ENCODE measurements at places on chromosomes 7 and 10.
A peak's percentile ranks its signal among the peaks of the same experiment; 100 is the strongest.

DNA sequence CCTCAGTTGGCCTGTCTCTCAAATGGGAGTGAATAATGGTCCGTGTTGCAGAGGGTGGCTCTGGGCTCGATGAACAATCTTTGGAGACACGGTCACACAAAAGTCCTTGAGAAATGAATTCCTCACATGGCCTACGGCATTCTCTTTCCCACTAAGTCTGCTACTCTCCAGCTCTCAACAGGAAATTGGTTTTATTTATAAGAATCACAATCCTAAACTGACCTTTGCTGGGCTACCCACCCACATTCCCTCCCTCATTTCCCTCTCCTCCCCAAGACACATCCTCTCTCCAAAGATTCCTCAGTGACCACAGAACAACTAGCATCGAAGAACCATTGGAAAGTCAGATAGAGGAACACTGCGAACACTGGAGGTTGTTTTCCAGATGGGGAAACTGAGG lies 4.7 kb downstream of the AFAP1L2 start:
- no peak for DNase-seq

- no peak for DNase-seq
Observed at GRCh38 chr10:64396105-64396708, 875.0 kb downstream of the REEP3 start.

- DNase-seq = no peak
Observed at GRCh38 chr7:10803720-10804119, 170.0 kb upstream of the PHF14 start.

- DNase-seq = peak; percentile 27
Observed at GRCh38 chr7:47337531-47337930, 244.4 kb downstream of the TNS3 start.

GRCh38 chr10:6301488-6302075 lies 98.8 kb downstream of the PFKFB3 start:
- no peak for DNase-seq

DNA sequence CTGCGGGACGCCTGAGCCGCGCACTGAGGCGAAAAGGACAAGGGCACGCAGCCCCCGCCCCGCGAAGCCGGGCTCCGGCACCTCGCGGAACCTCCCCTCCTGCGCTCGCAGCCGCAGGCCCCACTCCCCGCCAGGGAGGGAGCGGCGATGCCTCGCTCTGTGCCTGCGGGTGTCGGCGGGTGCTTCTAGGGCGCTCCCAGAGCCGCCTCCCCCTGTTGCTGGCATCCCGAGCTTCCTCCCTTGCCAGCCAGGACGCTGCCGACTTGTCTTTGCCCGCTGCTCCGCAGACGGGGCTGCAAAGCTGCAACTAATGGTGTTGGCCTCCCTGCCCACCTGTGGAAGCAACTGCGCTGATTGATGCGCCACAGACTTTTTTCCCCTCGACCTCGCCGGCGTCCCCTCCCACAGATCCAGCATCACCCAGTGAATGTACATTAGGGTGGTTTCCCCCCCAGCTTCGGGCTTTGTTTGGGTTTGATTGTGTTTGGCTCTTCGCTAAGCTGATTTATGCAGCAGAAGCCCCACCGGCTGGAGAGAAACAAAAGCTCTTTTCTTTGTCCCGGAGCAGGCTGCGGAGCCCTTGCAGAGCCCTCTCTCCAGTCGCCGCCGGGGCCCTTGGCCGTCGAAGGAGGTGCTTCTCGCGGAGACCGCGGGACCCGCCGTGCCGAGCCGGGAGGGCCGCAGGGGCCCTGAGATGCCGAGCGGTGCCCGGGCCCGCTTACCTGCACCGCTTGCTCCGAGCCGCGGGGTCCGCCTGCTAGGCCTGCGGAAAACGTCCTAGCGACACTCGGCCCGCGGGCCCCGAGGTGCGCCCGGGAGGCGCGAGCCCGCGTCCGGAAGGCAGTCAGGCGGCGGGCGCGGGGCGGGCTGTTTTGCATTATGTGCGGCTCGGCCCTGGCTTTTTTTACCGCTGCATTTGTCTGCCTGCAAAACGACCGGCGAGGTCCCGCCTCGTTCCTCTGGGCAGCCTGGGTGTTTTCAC lies 519 bp downstream of the ITGB8 start:
- DNase-seq = peak; percentile 66

GRCh38 chr7:108114117-108114841 lies 15.9 kb downstream of the LAMB4 start:
- peak; percentile 59 for DNase-seq

DNA sequence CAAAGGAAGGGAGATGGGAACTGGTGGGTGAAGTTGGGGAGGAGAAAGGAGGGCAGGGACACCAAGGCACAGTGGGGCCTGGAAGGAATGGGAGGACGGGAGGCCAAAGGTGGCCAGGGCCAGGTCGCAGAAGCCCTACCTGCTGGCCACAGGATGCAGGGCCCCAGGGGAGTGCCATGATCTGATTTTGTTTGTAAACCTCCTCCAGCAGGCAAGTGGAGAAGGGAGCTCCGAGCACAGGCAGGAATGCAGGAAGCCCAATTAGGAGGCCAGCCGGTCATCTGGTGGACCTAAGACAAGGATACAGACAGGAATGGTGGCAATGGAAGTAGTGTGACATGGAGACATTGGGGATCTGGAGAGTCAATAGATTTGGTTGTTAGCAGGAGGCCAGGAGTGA lies 107.0 kb upstream of the ZMIZ1 start:
- no peak for DNase-seq

DNA sequence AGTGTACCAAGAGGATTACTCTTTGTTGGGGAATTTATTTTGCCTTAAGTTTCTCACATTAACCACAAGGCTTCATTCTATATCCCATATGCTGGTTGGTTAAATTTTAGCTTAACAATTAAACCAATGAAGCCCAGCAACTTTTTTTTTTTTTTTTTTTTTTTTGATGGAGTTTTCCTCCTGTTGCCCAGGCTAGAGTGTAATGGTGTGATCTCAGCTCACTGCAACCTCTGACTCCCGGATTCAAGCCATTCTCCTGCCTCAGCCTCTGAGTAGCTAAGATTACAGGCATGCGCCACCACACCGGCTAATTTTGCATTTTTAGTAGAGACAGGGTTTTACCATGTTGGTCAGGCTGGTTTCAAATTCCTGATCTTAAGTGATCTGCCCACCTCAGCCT lies 75.0 kb upstream of the MKX start:
- DNase-seq = no peak

DNA sequence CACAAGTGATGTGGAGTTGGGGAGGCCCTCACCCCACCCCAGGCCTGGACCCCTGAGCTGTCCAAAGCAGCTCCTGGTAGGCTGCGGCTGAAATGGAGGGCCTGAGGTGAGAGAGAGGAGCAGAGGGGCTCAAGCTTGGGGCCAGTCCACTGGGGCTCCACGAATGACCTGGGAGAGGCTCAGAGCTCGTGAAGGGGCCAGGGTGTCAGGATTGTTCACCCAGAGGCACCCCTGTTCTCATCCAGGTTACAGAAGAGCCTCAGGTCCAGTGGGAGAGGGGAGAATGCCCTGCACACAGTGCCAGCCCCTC lies 102.2 kb upstream of the RET start:
- DNase-seq = no peak

DNA sequence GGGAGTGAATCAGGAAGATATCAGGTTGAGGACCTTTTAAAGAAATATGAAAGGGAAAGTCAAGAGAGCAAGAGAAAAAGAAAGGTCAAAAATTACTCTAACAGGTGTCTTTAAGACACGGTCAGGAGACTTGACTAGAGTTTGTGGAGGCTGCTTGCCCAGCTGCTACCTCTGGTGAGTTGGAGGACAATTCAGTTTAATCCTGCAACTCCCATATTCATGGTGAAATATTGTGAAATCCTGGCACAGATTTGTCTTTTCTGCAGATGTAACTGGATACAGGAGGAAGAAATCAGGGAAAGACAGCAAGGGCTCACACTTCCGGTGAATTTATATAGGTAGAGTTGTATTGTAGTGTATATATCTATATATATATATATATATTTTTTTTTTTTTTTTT lies 93.5 kb downstream of the AKAP9 start:
- no peak for DNase-seq

DNA sequence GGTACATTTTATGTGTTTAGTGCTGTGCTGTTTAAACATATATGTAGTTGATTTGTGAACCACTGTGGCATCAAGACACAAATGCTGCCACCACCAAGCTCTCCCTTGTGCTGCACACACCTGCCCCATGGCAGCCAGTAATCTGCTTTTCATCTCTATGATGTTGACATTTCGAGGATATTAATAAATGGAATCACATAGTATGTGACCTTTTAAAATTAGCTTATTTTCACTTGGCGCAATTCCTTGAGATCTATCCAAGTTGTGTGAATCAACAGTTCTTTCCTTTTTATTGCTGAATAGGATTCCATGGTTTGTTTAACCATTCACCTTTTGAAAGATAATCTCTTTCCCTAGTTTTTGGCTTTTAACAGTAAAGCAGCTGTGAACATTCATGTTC lies 73.1 kb downstream of the BMPR1A start:
- DNase-seq = no peak

DNA sequence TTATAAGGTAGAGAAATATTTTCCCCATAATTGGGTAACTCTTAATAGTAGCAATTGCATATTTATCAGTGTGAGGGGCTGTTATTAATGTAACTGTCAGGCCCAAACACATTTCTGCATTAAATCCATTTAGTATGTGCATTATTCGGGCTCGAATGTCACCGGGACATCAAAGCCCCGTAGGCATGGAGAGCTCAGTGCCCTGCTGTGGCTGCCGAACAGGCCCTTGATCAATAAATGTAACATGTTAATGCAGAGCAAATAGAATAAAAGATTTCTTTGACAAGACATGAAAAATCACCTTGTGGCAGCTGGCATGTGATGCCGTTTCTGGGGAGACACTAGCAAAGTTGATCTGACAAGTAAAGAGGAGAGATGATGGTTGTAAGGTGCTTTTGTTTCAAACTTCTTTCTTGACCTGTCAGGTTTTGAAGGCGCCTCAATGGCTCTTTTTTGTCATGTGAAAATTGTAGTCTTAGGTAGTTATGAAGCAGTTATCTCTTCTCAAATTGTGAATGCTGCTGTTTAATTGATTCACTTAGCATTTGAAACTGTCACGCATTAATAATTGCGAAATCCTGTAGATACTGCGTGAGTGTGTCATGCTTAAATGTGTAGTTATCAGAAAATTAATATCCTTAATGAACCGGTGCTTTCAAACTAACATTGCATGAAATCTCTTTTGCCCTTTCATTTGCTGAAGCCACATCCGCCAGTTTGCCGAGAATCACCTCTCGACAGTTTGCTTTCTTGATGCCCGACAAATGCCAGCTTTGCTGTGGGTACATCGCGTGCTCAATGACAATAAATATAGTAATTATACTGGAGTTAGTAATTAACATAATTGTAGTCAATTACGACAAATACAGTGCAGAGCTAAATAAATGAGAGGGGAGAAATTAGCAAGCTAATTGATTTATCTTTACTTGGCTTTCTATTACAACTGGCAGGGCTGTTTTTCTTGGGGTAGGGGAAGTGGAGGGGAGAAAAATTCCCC lies 19.5 kb downstream of the LRMDA start:
- DNase-seq = no peak

DNA sequence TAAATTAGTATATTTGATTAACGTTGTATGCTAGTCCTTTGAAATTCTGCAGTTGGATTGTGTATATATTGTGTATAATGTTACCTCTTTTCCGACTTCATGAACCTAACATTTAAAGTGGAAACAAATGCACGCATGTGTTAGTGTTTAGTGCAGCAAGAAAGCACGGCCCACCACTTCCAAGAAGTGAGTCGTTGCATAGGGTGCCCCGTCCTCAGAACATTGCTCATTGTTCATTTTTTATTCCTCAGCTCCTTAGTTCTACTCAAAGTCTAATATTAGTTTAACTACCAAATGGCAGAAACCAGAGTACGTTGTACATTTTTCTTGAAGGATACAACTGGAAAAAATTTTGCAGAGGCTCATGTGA lies 407.6 kb downstream of the AUTS2 start:
- no peak for DNase-seq

DNA sequence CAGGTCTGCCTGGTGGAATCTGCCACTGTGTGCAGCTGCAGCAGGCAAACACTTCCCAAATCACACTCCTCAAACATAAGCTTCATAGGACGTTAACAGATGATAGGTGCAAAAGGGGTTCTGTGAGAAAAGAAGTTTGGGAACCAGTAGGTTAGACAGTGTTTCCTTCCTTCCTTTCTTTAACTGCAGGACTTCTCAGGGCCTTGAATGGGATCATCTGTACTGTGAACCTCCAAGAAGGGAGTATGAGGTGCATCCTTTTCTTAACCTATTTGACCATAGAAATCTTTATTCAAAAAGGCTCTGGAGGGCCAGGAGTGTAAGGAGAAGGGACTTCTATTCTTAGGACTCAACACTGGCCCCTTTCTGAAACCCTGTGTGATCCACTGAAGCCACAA lies 33.0 kb downstream of the CAMK2B start:
- DNase-seq = no peak

GRCh38 chr7:87498893-87499292 lies 23.4 kb upstream of the ABCB4 start:
- no peak for DNase-seq

GRCh38 chr7:120554960-120555571 lies 282.1 kb downstream of the KCND2 start:
- peak; percentile 54 for DNase-seq

- no peak for DNase-seq
Observed at GRCh38 chr10:43585046-43585445, 10.6 kb upstream of the ZNF239 start.

GRCh38 chr10:30398788-30399187 lies 35.2 kb upstream of the MAP3K8 start:
- DNase-seq = no peak

GRCh38 chr7:29316926-29317325 lies 122.4 kb downstream of the CHN2 start:
- DNase-seq = no peak

DNA sequence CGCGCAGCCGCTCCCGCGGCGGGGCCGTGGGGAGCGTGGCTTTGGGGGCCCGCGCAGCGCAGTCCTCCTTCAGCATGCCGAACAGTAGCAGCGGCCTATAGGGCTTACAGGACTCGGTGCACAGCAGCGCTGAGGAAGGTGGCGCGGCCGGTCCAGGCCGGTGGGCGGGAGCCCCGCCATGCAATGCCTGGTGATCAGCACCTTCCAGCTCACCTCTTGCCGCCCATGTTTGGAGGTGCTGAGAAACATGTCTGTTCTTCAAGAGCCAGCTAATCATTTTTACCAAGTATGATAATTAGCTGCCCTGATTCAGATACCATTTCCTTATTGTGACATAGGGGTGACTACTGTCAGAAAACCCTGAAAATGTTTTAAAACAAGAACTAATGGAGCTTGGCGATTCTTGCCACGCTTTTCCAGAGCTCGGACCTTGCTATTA lies 33.5 kb upstream of the SFTPD start:
- DNase-seq = peak; percentile 52

DNA sequence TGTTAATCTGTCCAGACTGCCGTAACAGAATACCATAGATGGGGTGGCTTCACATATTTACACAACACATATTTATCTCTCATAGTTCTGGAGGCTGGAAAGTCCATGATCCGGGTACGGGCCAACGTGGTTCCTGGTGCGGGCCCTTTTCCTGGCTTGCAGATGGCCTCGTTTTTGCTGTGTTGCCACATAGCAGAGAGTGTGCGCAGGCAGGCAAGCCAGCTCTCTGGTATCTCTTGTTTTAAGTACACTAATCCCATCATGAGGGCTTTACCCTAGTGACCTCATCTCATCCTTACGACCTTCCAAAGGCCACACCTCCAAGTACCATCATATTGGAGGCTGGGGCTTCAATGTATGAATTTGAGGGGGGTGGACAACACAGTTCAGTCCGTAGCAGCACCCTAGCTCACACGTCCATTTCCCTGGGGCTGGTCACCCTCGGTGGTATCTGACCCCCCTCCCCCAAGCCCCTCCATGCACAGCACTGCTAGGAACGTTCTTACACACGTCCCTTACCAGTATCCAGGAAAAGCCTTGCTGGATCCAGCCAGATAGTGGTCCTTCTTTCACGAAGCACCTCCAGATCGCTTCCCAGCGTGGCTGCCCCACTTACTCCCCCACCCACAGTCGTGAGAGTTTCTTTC lies 21.5 kb downstream of the CUX1 start:
- DNase-seq = peak; percentile 8

Data from WTC11 (cell line).